ENCODE measurements at places on chromosomes 7 and 10.

DNA sequence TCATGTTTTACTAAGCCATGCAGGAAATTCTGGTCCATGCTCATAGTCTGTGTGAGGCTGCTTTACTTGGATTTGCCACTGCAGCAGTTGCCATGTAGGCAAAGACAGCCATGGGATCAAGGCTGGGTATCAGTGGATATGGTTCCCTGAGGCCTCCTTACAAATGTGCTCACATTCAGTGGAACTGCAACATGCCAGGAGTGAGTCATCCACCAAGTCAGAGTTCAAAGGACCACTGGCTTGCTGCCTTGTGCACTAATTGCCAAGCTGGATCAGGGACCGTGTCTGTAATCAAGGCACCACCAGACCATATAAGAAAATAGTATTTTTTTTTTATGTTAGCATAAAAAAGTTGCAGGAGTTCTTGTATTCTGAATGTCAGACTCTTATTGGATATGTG is 101.0 kb downstream of the CDCA7L start:
- DNase-seq, result no peak

GRCh38 chr10:33509231-33509831 is 174.9 kb upstream of the NRP1 start:
- DNase-seq, result no peak

GRCh38 chr7:134854816-134855215 is 75.4 kb downstream of the CALD1 start:
- DNase-seq, result no peak

DNA sequence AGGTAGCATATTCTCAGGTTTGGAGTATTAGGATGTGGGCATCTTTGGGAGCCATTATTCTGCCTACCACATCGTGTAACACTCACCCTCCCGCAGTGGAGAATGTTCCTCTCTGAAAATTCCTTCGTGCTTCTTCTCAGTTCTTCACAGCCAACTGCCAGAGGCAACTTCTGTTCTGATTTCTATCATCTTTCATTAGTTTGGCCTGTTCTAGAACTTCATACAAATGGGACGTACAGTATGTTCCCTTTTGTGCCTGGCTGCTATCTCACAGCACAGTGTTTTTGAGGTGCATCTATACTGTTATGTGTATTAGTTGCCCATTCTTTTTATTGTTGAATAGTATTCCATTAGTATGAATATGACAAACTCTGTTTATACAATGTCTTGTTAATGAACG is 8.9 kb upstream of the SLC26A3 start:
- no peak for DNase-seq

DNA sequence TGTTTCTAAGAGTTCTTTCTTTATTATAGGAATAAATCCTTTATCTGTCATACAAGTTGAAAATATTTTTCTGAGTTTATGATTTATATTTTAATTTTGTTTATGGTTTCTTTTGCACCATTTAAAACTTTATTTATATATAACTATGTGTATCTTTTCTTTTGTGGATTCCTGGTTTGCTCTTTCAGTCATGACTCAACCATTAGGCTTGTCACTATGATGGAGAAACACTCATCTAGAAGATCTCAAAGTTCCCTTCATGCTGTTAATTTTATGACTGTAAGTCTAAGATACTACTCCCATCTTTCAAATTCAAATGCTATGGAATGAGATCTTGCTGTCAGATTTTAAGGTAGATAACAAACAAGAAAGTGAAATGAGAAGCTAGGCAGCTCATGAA is 199.5 kb downstream of the INHBA start:
- no peak for DNase-seq

GRCh38 chr10:73655990-73656298 is at the start of gene SYNPO2L:
Gene SYNPO2L (minus strand): TSS chr10:73656029. CDS start chr10:73655922, 107 bp downstream.
- DNase-seq, result no peak

- DNase-seq, result no peak
These were observed 488.0 kb upstream of the STEAP1 start for GRCh38 chr7:89666136-89666835.

- DNase-seq, result no peak
These were observed 70.1 kb downstream of the TNS3 start for GRCh38 chr7:47511699-47512370.

DNA sequence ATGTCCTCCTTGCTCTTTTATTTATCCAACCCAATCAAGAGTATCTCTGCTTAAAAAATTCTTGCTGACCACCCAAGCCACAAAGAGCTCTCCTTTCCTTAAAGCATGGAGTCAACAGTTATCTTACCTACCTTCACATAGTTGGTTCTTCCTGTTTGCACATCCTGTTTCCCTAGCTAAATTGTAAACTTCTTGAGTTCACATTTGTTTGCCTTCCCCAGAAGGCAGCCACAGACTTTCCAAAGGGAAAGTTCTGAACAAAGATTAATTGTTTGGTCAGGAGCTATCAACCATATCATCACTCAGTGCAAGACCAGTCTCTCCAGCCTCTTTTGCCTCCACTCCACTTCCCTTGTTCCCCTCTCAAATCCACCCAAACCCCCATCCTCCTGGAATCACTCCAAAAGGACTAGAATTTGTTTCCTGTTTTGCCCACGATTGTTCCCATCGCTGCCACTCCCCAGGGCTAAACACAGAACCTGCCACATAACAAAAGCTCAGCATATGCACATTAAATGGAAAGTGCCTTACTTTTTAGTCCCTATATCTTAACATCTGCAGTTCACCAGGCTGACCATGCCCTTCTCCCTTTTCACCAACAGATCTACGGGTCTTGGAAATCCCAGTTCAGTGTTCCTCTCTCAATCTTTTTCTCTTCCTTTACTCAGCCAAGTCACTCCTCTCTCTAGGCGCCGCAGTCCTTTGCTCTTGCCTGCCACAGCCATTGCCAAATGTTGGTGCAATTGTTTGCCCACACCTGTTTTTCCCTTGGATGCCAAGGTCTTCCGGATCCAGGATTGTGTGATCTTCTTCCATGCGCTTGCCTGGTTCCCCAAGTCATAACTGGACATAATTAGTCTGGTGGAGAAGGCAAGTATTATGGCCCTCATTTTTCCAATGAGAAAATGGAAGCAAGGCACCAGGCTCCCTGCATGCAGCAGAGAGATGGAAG is 265.5 kb downstream of the KCNMA1 start:
- no peak for DNase-seq

DNA sequence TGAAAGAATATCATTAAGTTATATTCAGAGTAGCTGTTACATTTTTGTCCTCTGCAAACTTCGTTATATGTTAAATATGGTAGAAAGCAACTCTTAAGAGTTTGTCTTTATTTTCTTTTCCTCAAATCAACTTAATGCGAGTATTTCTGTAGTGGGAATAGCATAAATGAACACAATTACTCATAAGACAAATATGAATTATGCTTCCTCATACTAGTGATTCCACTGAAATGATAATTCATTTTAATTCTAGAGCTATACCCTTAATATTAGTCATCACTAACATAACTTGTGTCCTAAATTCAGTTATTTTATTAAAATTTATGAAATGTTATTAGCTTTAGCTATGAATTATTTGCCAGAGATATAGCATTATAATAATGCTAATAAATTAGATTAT is 820.6 kb upstream of the KCND2 start:
- no peak for DNase-seq

GRCh38 chr7:57381581-57381980 is 68.4 kb upstream of the ZNF716 start:
- no peak for DNase-seq

DNA sequence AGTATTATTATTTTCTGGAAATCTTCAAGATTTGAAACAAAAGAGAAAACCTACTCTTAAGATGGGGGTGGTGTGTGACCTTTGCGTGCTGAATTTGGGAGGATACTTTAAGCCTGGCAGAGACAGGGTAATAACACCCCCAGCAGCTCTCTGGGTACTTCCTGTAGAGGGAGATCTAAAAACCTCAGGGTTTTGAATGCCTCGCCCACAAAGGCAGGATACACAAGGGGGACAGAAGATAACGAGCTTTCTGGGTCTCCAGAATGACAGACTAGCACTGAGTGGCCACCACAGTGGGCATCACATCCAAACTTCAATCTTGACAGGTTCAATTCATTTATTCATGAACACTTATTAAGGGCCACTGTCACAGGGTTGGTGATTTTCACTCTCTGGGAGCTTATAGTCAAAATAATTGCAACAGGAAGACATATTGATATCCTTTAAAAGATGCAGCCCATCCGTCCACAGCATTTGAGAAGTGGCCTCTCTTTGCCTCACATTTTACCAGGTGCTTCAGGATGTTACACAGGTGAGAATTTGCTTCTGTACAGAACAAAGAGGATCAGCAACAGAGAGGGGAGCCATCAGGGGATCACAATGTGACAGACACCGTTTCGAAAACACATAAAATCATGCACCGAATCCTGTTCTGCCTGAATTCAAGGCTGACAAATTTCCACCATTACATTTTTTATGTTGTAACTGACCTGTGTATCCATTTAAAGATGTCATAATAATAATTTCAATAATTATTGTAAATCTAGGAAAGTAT is 14.3 kb downstream of the CPA1 start:
- no peak for DNase-seq
